ENCODE measurements at places on chromosomes 5 and 9. TPM values are rescaled to one million over a fixed set of nuclear protein-coding genes. Genes with fewer than 3 reads are reported as not detected.

Gene RNF208
- 2.0 TPM for total RNA-seq

Gene SNX30
- total RNA-seq: 31.8 TPM

DNA sequence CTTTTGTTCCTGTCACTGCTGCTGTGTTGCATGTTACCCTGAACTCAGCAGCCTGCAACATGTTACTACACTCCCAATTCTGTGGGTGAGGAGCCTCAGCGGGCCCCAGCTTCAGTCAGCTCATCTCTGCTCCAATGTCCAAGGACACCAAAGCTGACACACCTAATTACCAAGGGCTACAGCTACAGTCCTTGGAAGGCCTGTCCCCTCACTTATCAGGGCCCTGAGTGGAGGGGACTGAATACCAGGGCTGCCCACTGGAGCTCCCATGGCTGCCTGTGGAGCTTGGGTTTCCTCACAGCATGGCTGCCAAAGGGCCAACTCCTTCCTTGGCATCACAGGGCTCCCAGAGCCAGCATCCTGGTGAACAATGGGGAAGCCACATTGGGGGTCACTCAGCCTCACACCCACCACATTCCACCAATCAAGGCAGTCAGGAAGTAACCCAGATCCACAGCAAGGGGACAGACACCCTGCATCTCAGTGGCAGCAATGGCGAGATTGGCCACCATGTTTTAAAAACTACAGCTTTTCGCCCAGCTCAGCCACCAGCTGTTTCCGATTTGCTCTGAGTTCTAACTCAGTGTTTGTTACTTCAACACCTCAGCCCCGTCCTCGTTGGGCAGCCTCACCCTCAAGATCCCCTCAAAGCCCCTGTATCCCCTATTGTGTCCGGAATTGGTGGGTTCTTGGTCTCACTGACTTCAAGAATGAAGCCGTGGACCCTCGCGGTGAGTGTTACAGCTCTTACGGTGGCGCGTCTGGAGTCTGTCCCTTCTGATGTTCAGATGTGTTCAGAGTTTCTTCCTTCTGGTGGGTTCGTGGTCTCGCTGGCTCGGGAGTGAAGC lies 18.9 kb downstream of the SEMA4D start:
- no peak for DNase-seq

- DNase-seq: no peak
These were observed 94.1 kb upstream of the LIFR start for GRCh38 chr5:38650540-38650939.

- no peak for DNase-seq
These were observed 495.1 kb downstream of the CDH18 start for GRCh38 chr5:19492861-19493260.

Measured in spinal cord (tissue), 10 donors.